ENCODE measurements at places on chromosomes 3 and 15.

- DNase-seq: no peak
Measured at GRCh38 chr3:119594066-119594465, 3.6 kb upstream of the PLA1A start.

- no peak for DNase-seq
Measured at GRCh38 chr15:85964471-85964870, 115.2 kb upstream of the AGBL1 start.

GRCh38 chr3:170524073-170524472 is 61.8 kb downstream of the SLC7A14 start:
- no peak for DNase-seq

DNA sequence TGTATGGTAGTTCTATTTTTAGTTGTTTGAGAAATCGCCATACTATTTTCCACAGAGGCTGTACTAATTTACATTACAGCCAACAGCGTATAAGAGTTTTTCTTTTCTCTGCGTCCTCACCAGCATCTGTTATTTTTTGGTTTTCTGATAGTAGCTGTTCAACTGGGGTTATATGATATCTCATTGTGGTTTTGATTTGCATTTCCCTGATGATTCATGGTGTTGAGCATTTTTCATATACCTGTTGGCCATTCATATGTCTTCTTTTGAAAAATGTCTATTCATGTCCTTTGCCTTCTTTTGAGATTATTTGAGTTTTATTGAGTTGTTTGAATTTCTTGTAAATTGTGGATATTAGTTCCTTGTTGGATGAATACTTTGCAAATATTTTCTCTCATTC is 114.6 kb downstream of the LRRK1 start:
- DNase-seq: no peak

- DNase-seq: no peak
Measured at GRCh38 chr3:71026634-71027578, 556.6 kb downstream of the FOXP1 start.

All from NCI-H510A (cell line).